Foreskin keratinocyte (primary cell): ENCODE measurements at places on chromosomes 1 and 21. TPM values are rescaled to one million over a fixed set of nuclear protein-coding genes. Genes with fewer than 3 reads are reported as not detected.

- DNase-seq: no peak
Measured at GRCh38 chr1:244010703-244011123, 40.4 kb upstream of the ZBTB18 start.

DNA sequence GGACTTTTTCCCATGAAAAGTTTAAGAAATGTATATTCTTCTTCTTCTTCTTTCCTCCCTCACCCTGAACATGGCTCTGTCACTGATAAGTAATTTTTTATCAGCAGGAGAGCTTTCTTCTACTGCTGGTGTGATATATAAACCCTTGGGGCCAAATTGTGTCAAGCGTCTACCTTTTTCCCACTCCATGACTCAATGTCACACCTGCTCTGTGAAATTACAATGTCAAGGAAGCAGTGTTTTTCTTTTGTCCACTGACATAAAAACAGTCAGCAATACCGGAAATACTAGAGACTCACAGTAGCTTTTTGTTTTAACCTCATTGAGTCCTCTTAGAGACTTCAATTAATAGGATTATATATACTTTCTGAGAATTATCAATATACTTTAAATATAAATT lies 416.2 kb upstream of the ADGRL4 start:
- peak; percentile 33 for DNase-seq

DNA sequence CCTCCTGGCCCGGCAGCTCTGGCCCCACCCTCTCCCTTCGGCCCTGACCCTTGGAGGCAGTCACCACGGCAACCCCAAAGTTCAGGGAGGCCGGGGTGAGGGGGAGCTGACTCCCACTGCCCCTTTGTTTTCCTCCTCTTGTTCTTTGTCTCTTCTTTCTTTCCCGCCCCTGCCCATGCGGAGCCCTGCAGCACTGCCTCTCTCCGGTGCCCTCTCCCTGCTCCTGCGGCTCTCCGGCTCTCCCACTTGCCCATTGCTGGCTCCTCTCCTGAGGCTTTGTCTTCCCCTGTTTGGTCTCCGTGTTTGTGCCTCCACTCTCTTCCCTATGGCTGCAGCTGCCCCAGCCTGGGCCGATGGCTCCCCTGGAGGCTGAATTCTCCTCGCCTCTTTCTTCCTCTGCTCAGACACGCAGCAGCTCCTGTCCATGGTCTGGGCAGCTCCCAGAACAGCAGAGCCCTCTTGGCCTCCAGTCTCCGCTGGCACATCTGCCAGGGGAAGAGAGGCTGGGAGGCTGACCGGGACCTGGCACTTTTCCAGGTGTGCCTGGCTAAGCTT lies 5.8 kb downstream of the CELSR2 start:
- no peak for DNase-seq

GRCh38 chr21:25396135-25396711 lies 211.1 kb downstream of the MRPL39 start:
- DNase-seq: no peak

DNA sequence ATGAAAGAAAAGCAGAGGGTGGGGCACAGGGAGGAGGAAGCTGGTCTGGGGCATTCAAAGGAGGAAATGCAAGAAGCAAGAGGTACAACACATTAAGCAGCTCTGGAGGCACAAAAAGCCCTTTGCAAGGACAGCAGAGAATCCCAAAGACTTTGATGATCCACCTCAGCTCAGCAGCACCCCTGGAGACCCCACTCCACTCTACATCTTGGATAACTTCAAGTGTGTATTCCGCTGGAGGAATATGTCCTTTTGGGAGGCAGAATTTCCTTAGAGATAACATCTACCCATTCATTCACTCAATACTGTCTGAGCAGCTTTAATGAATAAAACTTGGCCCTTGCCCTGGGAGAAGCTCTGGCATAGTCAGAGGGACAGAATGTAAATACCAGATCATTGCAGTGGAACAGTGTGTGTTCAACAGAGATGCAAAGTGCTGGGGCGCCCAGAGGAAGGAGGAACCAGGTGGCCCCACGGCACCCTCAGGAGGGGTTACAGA lies 599.7 kb downstream of the KIF26B start:
- no peak for DNase-seq

GRCh38 chr21:34715985-34716596 lies 47.3 kb downstream of the CLIC6 start:
- no peak for DNase-seq

- no peak for DNase-seq
Measured at GRCh38 chr1:23244256-23244761, 27.0 kb upstream of the HTR1D start.

DNA sequence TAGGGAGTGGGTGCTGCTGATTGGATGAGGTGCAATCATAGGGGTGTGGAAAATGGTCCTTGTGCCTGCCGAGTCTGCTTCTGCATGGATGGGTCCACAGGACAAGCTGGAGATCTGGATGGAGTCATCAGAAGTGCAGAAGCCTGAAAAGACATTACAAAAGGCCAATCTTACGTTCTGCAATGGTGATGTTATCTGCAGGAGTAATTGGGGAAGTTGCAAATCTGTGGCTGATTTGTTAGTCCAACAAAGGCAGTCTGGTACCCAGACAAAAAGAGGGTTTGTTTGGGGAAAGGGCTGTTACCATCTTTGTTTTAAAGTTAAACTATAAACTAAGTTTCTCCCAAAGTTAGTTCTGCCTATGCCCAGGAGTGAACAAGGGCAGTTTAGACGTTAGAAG lies 166.5 kb downstream of the PGBD5 start:
- no peak for DNase-seq

DNA sequence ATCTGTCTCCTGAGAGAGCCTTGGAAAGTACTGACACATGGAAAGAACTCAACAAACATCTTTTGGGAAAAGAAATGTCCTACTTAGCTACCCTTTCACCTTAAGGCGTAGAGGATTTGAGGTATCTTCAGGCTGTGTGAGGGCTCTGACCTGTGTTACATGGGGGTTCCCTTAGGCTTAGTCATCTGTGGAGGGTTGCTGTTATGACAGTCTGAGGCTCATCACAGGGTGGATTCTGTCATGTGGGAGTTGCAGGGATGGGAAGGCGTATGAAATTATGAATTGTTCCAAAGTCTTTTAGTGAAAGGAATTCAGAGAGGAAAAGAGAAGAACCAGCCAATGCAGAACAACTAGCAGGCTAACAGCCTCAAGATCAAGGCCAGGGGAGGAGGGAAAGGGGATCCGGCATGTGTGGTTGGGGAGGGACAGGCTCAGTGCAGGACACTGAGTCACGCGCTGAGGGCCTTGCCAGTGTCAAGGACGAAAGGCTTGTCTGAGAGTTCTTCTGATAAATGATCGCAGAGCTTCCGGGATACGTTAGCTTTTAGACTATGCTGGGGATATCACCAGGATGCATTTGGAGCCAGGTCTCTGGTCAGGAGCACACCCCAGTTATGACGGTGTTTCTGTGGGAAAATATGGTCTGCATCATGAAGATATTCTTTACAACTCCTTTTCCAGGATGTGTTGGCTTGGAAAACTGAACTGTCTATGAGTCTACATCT lies 24.6 kb upstream of the PLA2G2C start:
- no peak for DNase-seq

GRCh38 chr1:2983706-2984398 lies 37.4 kb upstream of the ACTRT2 start:
- no peak for DNase-seq

DNA sequence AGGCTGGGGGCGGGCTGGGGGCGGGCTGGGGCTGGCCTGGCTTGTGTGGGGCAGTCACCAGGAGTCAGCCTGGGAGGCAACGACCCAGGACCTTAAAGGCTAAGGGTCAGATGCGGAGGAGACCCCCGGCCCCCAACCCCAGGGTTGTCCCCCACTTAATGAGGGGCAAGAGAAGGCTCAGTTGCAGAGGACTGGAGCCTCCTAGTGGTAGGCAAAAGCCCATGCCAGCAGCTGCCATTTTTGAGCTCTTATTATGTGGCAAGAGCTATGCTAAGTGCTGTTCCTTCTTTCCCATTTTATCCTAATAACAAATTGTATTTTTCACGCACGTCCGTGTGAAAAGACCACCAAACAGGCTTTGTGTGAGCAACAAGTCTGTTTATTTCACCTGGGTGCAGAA lies 8.0 kb downstream of the KIAA1614 start:
- DNase-seq: no peak

- DNase-seq: peak; percentile 20
Measured at GRCh38 chr1:172533513-172534151, 682 bp downstream of the SUCO start.

DNA sequence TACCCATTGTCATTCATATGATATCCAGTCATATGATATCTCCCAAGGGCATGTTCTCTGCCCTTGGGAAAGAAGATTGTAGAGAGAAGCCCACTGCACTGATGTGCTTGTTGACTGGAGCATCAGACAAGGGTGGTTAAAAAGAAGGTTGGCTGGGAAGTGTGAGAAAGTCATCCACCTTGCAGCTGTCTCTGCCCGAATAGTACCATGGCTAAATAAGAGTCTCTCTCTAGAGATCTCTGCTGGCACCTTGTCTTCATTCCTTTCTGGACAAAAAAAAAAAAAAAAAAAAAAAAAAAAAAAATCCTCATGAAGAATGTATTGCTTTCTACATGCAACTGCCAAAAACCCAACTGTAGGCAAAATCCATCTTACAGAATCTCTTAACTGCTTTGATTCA lies 349.7 kb upstream of the ESRRG start:
- no peak for DNase-seq

DNA sequence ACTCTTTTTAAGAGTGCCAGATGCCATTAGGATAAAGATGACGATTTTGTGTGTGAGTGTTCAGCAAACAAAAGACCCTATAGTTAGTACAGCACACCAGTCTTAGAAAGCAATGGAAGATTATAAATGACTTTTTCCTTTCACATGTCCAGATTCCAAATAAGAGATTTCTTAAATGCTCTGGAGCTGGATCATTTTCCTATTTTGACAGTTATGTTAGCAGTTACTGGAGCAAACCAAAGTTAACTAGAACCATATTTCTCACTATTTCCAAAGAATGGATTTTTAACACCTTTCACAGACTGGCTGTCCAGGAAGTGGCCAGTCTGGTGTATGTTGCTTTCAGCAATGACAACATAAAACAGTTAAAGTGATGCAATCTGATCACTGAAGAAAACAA lies 905.8 kb upstream of the ADGRL2 start:
- DNase-seq: no peak

- DNase-seq: peak; percentile 96
Measured at GRCh38 chr21:41715649-41716281, 51.1 kb downstream of the RIPK4 start.

DNA sequence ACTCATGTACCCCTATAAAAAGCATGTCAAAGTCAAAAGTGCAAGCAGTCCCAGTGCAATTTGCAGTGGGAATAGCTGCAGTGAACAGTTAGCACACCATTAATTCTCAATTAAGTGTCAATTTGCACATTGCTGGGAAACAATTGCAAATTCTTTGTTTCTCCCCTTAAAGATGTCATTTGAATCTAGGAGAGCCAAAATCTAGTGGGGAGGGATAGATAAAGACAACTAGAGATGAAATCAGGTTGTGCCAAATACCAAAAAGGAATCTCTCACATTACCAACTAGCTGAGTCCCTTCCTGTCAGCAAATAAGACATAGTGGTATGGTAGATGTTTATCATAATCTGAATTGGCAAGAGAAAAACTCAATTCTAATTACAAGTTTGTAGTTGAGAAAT lies 330.7 kb downstream of the NUF2 start:
- DNase-seq: no peak

DNA sequence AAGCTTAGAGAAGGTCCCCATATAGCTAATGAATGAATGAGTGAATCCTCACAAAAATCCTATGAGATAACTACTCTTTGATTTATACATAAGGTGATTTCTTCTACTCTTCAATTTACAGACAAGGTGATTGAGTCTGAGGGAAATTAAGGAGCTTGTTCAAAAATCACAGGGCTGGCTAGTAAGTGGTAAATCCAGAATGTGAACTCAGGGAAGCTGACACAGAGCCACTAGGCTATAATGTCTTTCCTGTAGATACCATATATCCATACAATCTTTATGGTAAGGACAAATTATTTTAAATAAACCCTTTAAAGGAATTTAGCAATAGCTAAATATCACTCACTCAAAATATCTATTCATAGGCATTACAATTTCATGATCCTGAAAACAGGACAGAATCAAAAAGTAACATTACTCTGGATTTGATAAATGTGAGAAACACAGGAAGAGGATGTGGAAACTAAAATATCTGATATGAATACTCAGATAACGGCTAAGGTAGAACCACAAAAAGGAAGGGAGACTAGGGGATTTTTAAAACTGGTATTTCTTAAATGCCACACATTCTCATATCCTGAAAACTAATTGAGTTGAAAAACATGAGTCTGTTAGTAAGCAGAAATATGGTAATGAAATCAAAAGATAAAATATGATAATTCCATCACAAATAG lies 108.2 kb downstream of the NBPF12 start:
- DNase-seq: no peak

DNA sequence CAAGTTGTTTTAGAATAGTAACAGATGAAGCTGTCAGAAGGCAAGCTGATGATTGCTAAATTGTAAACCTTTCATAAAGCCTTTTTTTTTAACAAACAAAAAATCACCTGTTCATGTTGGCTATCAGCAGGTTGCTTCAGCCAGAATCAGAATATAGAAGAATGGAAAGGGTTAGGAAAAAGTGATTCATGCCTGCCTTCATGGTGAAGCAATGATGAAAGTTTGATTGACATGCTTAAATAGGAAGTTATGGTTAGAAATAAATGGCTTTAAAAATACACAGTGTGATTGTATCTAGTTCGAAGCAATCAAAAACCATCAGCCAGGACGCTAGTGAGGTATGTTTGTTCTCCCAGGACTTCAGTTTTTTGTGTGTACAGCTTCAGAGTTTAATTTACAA lies 37.9 kb downstream of the GABPA start:
- no peak for DNase-seq

DNA sequence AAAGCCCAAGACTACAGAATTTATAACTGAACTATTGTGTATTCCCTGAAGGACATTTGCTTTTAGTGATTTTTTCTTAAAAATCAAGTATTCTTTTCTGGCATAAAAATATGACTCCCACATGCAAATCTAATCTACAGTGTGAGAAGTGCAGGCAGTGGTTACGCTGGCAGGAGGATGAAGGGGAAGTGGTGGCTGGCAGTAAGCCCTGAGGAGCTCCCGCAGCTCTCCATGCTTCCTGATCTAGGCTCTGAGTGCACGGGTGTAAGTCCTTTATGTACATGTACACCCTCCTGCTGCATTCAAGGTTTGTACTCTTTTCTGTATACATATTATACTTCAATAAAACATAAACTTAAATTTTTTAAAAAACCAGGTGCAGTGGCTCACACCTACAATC lies 67.5 kb upstream of the PRDX6 start:
- DNase-seq: no peak

LCE1F gene
- total RNA-seq: 0.42 and 0.61 TPM in 2 replicates

IGSF9 gene
- total RNA-seq: 9.7 and 11.9 TPM in 2 replicates

PLA2G5 gene
- not detected in 2 replicates for total RNA-seq

SNAPIN gene
- total RNA-seq: 46.3 and 49.7 TPM in 2 replicates

VWA1 gene
- total RNA-seq: 15.0 and 17.5 TPM in 2 replicates

MAN1A2 gene
- total RNA-seq: 19.5 and 22.7 TPM in 2 replicates

PGLYRP4 gene
- 0.07 and 0.27 TPM in 2 replicates for total RNA-seq

CLIC6 gene
- 0.03 and 0.04 TPM in 2 replicates for total RNA-seq
